Spinal cord (tissue), 10 donors: ENCODE measurements at places on chromosomes 3 and 15. TPM values are rescaled to one million over a fixed set of nuclear protein-coding genes. Genes with fewer than 3 reads are reported as not detected.

PAK6 gene
- 25.6 TPM for polyA plus RNA-seq

DNA sequence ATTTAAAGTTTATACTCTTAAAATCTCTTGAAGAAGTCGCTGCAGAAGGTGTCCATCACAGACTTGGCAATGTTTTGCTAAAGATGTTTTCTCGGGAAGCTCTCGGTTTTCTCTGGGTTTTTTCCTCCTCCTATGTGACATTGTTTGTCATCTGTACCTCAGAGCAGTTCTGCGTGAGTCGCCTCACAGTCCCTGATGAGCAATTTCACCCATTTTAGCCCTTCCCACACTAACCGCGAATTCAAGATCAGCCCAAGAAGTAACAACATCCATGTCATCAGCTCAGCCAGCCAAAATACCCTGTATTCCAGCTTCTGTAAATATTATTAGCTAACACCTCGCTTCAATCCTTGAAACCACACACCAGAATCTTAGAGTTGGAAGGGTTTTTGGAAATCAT, 224.3 kb upstream of the SETMAR start:
- DNase-seq: no peak
- H3K27ac ChIP-seq: no peak overlapping the region
- no peaks in the 10 kb centered on the region for H3K4me1 ChIP-seq
- no peak overlapping the region for H3K4me3 ChIP-seq
- H3K27me3 ChIP-seq: no peaks in the 10 kb centered on the region

DNA sequence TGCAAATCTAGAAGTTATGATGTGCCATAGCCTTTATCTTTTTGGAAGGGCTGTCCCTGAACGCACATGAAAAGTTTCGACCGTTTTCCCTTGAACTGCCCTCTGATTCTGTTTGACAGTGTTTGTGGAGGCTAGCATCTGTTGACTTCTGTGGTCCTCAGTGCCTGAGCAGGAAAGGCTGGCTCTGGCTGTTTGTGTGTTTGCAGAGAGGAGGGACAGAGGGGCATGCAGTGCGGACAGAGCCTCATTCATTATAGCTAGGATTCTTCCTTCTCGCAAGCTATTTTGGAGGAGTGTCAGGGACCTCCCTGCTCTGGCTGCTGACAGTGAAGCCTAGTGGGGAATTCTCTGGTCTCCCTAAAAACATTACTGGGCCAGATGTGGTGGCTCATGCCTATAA, 64.5 kb downstream of the CDAN1 start:
- peaks cover 14% of the 10 kb centered on the region for H3K36me3 ChIP-seq
- no peak overlapping the region for H3K27ac ChIP-seq
- DNase-seq: no peak
- no peak overlapping the region for H3K4me3 ChIP-seq
- H3K27me3 ChIP-seq: no peaks in the 10 kb centered on the region

DALRD3 gene
- polyA plus RNA-seq: 83.8 TPM

ATP2B2 gene
- polyA plus RNA-seq: 79.0 TPM
